NCI-H2081 treated with DMSO at 0.1 percent for 48 hours (cell line): ENCODE measurements at places on chromosomes 16 and 17.

- no peak for DNase-seq
These were observed 618 bp downstream of the AANAT start for GRCh38 chr17:76467809-76468633.

DNA sequence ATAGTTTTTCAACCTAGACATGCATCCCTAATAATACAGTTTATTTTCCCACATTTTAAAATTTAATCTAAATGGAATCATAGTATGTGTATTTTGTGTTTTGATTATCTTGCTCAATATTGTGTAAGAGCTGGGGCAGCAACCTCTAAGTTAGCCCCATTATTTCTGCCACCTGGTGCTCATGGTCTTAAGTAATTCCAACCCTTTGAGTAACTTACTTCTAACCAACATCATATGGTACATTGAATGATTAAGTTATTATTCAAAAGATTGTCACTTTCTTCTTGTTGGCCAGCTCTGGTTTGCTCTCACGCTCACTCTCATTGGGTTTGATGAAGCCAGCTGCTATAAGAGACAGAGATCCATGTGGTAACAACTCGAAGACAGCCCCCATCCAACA is 3.9 kb upstream of the KRTAP4-3 start:
- no peak for DNase-seq

- no peak for DNase-seq
These were observed 5.3 kb downstream of the CTNS start for GRCh38 chr17:3641717-3642486.

GRCh38 chr17:82754297-82755208 is 2.7 kb downstream of the TBCD start:
- no peak for DNase-seq

- DNase-seq, result no peak
These were observed 3.5 kb downstream of the SRSF2 start for GRCh38 chr17:76733618-76733957.

DNA sequence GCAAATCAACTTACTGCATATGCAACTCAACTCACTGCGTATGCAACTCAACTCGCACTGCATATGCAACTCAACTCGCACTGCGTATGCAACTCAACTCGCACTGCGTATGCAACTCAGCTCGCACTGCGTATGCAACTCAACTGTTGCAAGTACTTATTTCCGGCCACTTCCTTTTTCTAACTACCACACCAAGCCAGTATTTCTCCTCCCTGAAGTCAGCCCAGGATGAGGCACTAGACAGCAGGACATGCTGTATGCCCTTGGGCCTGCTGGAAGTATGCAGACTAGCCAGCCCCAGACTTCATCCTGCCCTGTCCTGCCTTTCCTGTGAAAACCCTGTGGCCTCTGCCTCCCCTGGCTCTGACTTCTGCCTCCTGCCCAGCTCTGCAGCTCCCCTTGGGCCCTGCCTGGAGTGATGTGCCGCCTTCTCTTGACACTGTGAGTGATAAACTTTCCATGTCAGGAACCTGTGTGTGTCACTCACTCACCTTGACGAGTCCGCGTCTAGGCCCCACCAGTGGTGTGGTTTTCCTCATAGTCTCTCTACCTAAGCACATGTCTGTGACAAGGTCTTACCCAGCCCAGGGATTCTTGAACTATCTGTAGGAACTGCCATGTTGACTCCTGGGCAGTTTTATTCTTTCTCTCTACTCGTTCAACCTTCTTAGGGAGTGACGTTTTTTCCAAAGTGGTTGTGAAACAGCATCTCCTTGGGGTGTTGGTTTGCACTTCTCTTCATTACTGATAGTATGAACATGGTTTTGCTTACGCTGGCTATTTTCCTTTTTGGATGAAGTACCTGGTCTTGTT is 16.4 kb downstream of the ZNF778 start:
- DNase-seq, result no peak

GRCh38 chr17:2786176-2786881 is 9.9 kb upstream of the RAP1GAP2 start:
- DNase-seq, result peak; percentile 13

DNA sequence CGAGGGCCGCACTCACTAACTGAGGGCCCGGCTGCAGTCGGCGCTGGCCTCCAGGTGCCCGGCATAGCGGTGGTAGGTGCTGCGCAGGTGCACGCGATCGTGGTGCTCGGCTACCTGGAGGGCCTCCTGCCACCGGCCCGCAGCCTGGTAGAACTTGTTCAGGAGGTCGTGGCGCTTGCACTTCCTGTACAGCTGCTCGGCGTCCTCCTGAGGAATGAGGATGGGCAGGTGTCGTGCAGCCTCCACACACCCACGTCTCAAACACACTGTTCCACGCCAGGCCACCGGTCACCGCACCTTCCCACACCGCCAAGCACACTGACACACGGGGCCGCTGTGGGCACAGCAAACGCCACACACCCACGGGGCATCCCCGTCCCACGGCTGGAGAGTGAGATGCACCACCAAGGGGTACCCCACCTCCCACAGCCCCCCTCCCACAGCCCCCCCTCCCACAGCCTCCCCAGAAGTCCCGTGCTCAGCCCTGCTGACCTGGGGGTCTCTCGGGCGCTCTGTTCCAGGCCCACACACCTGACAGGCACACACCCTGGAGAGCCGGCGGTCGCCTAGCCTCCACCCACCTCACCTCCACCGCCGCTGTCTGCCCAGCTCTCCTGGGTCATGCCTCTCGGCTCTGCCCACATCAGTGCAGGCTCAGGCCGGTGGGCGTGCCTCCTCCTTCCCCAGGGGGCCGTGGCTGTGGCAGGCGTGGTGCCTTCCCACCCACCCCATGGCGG is 7.4 kb upstream of the TMEM204 start:
- DNase-seq, result no peak

GRCh38 chr17:82846061-82846691 is 6.4 kb upstream of the ZNF750 start:
- no peak for DNase-seq

DNA sequence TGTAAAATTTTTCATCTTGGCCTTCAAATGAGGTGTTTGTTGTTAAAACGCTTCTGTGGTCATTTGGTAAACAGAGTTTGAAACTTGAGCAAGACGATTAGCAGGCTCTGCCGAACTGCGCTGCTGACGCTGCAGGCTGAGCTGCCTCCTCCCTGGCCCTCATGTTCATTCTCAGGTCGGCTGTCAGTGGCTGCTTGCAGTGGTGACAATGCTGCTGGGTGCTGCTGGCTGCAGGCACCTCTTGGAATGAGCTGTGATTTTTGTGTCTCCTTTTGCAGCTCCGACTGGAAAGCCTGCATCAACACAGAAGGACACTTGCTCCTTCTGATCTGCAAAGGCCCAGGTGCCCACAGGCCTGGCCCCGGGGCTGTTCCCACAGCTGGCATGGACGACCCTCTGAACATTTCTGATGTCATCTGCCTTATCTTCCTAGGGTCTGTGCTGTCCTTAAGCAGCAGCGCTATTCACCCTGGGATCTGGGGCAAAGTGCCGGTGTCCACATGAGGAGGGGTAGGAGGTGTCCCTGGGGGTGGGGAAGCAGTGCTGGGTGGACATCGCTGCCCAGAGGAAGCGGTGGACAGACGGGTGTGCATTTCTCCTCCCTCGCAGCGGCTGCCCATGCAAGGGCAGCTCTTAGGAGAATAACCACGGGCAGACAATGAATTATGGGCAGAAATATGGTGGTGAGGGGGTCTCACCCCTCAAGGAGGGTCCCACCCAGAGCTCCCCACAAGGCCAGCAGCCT is 23.1 kb upstream of the OSGIN1 start:
- no peak for DNase-seq

GRCh38 chr17:6576038-6576785 is 19.9 kb upstream of the PITPNM3 start:
- no peak for DNase-seq

GRCh38 chr16:66547101-66547989 is 2.6 kb downstream of the TK2 start:
- no peak for DNase-seq

GRCh38 chr17:59093702-59094231 is 12.9 kb downstream of the TRIM37 start:
- DNase-seq, result no peak

- no peak for DNase-seq
These were observed 74.2 kb downstream of the CRISPLD2 start for GRCh38 chr16:84893849-84894599.

GRCh38 chr16:1760911-1761310 is 10.4 kb downstream of the NME3 start:
- no peak for DNase-seq

GRCh38 chr17:59330053-59330942 is 1.2 kb upstream of the YPEL2 start:
- DNase-seq, result no peak

DNA sequence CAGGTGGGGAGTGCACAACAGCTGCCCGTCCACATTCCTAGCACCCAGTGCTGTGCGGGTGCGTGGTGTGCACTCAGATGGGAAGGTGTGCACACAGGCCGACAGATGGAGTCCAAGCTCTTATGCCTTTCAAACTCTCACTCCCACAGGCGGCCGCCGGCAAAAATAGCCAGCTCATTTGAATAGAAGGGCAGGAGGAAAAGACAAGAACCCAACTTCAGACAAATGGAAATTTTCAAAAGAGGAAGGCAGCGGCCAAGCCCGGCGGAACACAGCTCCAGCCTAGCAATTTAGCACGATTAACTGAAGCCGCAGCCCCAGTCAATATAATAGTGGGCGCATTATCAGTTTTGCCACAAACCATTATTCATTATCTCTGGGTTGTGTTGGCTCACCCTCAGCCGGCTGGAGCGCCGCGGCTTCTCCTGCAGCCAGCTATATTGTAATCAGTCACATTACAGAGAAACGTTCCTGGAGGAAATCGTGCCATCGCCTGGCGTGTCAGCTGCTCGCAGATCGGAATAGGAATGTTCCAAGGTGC is 103.9 kb upstream of the SEC14L1 start:
- peak; percentile 56 for DNase-seq

- no peak for DNase-seq
These were observed 84.2 kb downstream of the TMC6 start for GRCh38 chr17:78044280-78044835.

- DNase-seq, result no peak
These were observed 19.8 kb upstream of the ZNF594 start for GRCh38 chr17:5211458-5211857.

GRCh38 chr16:30748634-30749445 is 615 bp downstream of the PHKG2 start:
- no peak for DNase-seq

GRCh38 chr16:86107215-86107825 is 208.4 kb downstream of the IRF8 start:
- no peak for DNase-seq

DNA sequence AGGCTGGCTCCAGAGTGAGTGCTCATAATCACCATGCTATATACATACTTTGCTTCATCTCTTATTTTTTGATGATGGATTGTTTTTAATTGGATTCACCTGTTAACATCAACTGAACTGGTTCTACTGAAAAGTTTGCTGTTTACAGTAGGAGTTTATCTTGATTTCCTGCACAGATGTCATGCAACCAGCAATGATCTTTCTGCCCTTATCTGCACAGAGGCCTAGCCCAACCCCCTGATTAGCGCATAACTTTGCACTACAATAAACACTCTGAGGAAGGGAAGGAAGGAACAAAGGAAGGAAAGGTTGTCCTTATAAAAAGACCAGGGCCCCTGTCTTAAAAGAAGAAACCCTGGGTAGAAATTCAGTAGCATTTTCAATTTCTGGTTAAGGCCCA is 152.9 kb downstream of the RGS9 start:
- DNase-seq, result no peak

GRCh38 chr17:34525651-34526050 is 53.7 kb upstream of the TMEM132E start:
- no peak for DNase-seq

- no peak for DNase-seq
These were observed 43.8 kb upstream of the TOB1 start for GRCh38 chr17:50909765-50910605.

DNA sequence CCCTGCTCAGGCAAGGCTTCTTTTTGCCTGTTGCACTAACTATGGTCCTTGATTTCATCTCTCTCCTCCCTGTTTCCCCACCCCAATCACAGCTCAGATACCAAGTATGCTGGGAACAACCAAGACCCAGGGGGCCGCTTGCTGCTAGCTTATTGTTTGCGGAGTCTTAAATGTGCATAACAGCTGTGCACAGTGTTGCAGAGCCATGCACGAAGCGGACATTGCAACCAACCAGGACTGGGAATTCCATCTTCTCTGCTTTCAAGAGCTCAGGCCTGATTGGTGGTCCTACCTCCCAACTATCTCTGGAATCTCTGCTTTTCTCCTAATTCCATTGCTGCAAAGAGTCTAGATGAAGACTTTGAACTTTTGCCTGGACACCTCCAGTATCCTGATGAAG is 281.3 kb upstream of the TNRC6C start:
- no peak for DNase-seq

GRCh38 chr16:57667526-57668262 is 412 bp upstream of the ADGRG3 start:
- DNase-seq, result no peak

DNA sequence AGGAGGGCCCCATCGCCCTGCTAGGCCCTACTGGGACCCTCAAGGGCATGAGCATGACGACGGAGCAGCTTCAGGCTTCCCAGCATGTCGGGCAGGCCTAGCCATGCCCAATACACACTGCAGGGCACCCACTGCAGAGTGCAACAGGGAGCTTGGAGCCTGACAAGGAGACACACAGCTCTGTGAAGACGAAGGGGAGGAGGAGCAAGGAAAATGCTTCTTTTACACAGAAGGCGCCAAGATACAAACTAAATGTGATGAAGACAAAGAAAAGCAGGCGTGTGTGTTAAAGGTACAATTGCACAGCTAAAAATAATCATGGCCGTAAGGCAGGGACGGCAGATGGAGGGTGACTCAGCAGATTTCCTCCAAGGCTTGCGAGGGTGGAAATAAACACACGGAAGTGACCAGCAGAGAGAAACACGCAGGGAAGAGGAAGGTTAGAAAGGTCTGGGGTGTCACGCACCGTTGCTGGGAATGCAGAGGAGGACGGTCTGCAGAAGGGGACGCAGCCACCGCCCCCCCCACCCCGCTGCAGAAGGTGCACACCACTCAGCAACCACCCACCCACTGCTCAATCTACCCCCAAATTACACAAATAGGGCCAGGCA is 108.5 kb downstream of the ZNF778 start:
- DNase-seq, result no peak

DNA sequence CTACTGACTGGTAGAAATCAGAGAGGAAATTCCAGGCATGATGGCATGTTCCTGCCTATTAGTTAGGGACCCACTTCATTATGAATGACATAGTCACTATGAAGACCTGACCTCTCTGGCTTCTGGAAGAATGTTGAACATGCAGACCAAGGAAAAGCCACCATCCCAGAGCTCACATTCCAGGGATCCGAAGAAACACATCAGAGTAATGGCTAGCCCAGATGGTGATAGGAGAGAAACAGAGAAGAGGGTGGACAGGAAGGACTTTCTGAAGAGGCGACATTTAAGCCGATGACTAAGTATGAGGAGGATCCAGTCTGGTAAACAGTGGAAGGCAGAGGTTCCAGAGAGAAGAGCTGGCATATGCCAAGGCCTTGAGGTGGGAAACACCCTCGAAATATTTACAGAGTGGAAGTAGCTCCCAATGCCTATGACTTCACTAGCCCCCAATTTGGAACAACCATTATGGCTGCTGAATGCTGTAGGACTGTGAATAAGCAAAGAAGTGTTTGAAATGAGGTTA is 216.2 kb downstream of the RBFOX1 start:
- DNase-seq, result no peak
